ENCODE measurements at places on chromosomes 12 and 14.

DNA sequence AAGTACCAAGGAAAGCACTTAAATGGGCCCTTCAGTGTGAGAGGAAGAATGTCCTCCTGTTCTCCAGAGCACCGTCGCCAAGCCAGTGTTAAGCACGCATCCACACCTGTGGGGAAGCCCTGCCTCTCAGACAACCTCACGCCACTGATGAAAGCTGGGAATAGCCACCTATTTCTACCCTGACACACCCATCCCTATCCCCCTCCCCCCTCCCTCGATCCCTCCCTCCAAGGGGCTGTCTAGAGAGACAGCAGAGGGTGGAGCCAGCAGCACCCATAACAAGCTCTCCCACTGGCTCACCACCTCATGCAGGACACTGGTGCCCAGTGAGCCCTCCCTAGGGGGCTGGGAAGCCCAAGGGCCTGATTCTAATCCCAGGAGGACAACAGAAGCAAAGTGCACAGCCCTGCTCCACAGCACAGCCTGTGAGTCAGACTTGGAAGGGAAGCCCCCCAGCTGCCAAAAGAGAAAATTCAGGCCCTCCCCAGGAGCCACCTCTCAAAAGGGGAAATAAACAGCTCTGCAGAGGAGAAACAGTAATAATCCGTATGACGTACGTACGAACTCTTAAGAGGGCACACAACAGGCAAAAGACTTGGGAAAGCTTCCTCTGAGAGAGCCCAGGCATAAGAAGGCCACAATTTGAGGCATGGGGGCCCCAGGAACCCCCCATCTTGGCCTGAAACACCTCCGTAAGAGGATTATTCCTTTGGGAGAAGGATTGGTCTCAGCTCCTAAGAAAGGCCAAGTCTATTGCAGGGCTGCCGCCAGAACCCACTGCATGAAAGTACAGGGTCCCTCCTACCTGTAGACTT, 7.8 kb downstream of the PITPNM2 start:
- DNase-seq: peak; percentile 60

GRCh38 chr14:104984056-104984894, 1.3 kb upstream of the CLBA1 start:
- DNase-seq: no peak

DNA sequence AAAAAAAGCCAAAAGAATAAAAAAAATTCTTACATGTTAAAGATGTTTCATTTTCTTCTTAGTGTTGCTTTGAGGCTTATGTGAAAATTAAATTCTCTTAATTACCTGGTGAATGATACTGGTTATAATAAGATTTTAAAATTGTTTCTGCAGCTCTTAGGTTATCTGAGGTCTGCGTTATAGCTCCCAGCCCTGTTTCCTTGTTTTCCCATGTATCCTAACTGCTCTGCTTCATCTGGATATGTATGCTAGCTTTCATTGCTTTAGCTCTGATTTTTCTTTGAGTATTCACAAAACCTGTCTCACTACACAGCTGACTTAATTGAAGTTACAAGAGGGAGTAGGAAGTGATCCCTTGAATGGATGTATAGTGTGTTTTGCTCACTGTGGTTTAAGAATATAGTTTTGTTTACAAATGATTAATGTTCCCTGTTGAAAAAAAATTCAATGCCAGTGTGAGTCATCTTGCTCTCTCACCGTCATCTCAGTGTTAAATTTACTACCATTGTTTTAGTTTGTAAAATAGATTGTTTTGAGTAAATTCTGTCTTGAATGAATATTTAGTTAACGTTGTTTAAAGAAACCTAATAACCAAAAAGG, 26.8 kb downstream of the CPSF6 start:
- DNase-seq: no peak

- no peak for DNase-seq
Observed at GRCh38 chr14:74705613-74706500, 7.0 kb downstream of the AREL1 start.

GRCh38 chr14:96811265-96811664, 14.1 kb downstream of the VRK1 start:
- no peak for DNase-seq

- no peak for DNase-seq
Observed at GRCh38 chr12:127998988-127999387, 268.0 kb upstream of the TMEM132C start.

GRCh38 chr12:107650977-107651376, 34.6 kb upstream of the PWP1 start:
- DNase-seq: no peak

GRCh38 chr12:2578772-2579171, 216.0 kb upstream of the FKBP4 start:
- no peak for DNase-seq

- no peak for DNase-seq
Observed at GRCh38 chr12:92593734-92594402, 108.9 kb upstream of the PLEKHG7 start.

GRCh38 chr14:36293824-36294223, 26.6 kb downstream of the MBIP start:
- DNase-seq: no peak

GRCh38 chr12:68781728-68782127, 26.2 kb upstream of the MDM2 start:
- no peak for DNase-seq

DNA sequence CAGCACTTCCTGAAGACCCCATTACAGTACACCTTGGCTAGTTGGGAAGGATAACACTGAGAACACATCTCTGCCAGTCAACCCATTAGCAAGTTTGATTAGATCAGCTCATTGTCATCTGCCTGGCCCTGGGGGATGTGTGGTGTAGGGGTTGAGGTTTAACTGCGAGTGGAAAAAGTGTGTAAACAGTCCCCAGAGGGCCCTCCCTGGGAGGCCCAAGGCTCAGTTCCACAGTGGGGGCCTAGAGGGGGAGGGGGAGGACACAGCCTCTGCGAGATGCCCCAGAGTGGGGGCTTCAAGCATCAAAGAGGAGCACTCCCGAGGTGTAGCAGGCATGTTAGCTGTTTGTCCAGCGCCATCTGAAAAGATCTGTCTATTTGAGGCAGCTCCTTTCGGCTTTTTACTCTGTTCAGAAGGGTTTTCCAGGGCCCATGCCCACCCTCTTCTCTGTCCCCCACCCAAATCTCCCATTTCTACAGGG, 344 bp downstream of the LPAR5 start:
- no peak for DNase-seq

- DNase-seq: no peak
Observed at GRCh38 chr14:73394317-73394716, 64.0 kb downstream of the NUMB start.

DNA sequence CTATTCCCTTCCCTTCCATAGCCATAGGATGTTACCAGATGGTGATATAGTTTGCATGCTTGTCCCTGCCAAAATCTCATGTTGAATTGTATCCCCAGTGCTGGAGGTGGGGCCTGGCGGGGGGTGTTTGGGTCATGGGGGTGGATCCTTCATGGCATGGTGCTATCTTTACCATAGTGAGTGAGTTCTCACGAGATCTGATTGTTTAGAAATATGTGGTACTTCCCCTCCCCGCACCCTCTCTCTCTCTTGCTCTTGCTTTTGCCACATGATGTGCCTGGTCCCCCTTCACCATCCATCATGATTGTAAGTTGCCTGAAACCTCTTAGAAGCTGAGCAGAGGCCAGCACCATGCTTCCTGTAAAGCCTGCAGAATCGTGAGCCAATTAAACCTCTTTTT, 181.3 kb downstream of the CAND1 start:
- no peak for DNase-seq

GRCh38 chr12:46368684-46369083, 3.9 kb downstream of the SLC38A2 start:
- DNase-seq: no peak

DNA sequence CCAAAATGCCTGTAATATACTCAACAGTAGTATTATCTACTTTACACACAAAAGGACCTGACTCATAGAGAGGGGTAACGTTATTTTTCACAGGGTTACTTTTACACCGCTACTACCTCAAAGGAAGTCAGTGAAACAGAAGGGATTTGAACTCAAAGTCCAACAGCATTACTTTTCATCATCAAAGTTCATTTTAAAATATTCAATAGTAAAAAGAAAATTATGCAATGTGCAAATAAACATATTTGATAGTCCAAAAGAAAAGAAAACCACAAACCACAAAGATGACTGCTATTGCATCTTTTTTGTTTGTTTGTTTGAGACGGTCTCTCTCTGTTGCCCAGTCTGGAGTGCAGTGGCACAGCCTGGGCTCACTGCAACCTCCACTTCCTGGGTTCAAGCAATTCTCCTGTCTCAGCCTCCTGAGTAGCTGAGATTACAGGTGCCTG, 15.5 kb downstream of the KIF21A start:
- DNase-seq: no peak

DNA sequence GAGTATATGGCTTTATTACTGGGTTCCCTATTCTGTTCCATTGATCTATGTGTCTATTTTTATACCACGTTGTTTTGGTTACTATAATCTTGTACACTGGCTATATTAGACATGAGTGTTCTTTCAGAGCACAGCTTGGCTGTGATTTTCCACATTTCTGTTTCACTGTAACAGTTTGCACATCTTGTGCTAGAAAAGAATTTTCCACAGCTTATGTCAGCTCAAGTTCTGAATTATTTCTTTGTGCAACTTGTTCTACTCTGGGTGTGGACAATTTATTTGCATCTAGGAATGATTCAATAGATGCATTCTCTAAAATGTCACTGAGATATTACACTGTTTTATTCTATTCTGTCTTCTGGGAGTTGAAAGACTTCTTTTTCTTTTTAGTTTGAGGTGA, 28.4 kb upstream of the OR5AU1 start:
- DNase-seq: no peak

- no peak for DNase-seq
Observed at GRCh38 chr14:94145902-94146527, 16.6 kb upstream of the IFI27L2 start.

GRCh38 chr12:90888316-90888715, 66.7 kb downstream of the CCER1 start:
- DNase-seq: no peak

- no peak for DNase-seq
Observed at GRCh38 chr12:56716458-56716857, 8.6 kb downstream of the NACA start.

GRCh38 chr12:91772411-91772810, 373.2 kb downstream of the BTG1 start:
- DNase-seq: no peak

- DNase-seq: no peak
Observed at GRCh38 chr14:76431538-76431937, 55.6 kb downstream of the ESRRB start.

DNA sequence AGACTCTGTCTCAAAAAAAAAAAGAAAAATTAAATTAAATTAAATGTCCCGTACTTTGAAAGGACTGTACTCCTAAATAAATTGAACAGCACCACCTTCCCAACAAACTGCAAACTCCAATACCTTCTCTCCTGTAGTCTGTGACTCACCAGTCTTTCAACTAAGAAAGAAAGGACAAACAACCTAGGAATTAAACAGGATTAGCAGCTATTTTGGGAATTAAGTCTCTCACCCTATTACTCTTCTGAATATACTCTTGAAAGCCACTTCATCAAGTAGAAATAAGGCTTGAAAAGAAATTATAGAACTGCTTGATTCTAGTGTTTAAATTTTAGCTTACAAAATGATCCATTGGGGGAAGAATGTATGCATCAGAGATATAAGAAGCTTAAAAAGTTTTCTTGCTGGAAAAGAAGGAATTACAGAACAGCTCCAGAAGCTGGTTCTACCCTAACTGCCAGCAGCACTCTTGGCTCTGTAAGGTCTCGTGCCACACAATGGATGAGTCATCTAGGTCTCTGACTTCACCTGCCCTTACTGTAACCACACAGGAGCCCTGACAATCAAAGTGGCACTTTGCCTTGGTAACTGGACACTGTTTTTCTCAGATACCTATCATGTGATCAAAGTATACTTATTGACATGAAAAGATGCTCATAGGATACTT, 57.0 kb upstream of the CERS5 start:
- DNase-seq: peak; percentile 49

- DNase-seq: no peak
Observed at GRCh38 chr14:100725587-100726387, 905 bp upstream of the DLK1 start.

GRCh38 chr12:12266873-12267741, at the start of gene LRP6:
LRP6 (minus strand) TSS chr12:12267044; CDS start chr12:12266735, 309 bp downstream.
- peak; percentile 94 for DNase-seq

DNA sequence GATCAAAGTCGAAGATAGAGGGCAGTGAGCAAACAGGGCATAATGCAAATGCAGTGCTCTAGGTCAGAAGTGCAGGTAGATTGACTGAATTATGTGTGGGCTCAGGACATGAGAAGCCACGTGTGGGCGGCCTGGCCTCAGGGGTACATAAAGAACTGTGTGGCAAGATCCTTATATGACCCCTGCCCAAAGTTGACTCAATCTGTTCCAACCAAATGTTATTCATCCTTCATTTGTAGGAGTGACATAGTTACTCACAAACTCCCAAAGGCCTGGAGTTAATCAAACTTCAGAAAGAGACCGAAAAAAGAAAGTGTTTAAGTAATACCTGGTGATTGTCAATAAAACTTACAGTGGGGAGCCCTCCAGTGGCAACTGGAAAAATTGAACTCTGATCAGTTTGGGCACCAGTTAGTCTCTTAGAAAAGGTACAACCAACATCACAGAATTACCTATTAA, 150.4 kb upstream of the FAR2 start:
- no peak for DNase-seq

GRCh38 chr12:56520048-56520447, 1.6 kb upstream of the RBMS2 start:
- DNase-seq: no peak

GRCh38 chr12:3310271-3311026, 180.6 kb upstream of the PRMT8 start:
- no peak for DNase-seq

DNA sequence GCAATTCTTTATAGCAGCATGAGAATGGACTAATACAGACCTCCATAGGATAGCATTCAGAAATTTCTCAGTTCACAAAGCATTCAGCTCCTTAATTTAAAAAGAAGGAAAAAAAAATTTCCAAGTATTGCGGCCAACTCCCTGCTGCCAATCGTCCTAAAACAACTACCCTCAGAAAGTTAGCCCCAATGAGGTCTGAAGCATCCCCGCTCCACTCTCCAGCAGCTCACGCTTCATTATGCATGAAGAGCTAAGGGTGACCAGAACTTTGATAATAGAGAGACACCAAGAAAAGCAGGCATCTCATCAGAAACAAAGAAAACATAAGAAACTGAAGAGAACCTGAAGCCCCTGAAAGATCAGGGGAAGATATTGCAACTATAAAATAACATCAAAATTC, 172.8 kb upstream of the NUDT4 start:
- DNase-seq: no peak

DNA sequence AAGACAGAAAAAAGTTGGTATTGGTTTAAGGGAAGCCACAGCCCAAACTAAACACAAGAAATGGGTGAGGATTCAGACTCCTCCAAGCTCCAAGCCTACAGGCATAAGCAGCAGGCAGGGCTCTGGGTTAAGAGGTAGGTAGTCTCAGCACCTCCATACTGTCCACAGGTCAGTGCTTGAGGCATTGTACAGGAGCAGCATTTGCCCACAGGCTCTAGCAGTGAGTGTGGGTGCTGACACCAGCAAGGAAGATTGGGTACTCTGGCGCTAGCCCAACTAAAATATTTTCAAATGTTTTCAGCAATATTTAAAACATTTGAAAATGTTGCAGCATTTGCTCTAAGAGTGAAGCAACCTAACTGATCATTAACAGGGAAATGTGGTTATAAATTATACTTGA, 33.1 kb downstream of the FERMT2 start:
- no peak for DNase-seq

- DNase-seq: peak; percentile 95
Observed at GRCh38 chr12:6038160-6038559, 86.3 kb downstream of the VWF start.

Measured in H9 (cell line).